ENCODE measurements at places on chromosomes 1 and 21. TPM values are rescaled to one million over a fixed set of nuclear protein-coding genes. Genes with fewer than 3 reads are reported as not detected.
A peak's percentile ranks its signal among the peaks of the same experiment; 100 is the strongest.

DNA sequence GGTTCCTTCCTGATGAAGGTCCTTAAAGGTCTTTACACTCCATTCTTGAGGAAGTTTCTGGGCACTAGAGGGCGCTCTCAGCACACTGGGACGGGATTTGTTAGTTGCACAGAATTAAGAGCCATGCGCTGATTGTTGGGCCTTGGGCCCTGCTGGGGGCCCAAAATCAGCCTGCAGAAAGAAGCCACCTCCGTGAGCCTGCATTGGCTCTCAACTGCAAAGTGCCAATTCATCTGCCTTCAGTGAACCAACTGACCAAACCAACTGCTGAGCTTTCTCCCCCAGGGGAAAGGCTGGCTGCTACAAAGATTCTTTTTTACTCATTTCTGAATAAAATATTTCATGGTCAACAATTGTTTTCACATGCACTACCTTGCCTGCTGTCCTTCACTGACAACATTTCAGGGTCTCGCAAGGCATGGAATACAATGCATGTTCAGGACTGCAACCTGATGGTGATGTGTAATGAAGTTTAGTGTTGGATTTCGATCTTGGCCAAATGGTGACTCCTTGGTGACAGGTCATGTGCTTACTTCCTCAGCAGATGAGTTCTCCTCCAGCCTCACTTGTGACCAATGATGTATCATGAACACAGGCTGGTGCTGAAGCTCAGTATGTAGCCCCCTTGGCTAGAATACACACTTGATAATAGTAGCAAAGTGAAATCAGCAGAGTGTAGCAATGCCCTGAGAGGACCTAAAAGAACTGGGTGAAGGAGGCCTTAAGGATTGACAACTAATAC lies 45.7 kb upstream of the PRDX6 start:
- no peaks in the 10 kb centered on the region for H3K27me3 ChIP-seq
- DNase-seq, result peak; percentile 93
- peaks cover 36% of the 10 kb centered on the region for H3K4me1 ChIP-seq
- no peak overlapping the region for H3K4me3 ChIP-seq

DNA sequence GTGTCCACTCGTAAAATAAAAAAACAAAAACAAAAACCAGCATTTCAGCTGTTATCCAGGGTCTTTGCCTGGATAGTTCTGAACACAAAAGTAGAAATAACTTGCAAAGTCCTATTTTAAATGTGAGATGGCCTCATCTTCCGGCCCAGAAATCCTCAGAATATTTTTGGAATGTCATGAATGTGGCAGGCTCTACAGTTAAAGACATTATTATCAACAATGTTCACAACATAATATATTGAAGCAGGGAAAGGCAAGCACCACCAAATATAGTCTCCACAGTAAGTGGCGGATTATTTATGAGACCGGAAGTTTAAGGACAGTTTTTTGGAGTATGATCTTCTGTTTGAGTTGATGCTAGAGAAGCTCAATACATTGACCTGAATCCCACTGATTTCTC lies 1.2 kb upstream of the C1orf198 start:
- H3K4me1 ChIP-seq, result peaks cover 7% of the 10 kb centered on the region
- peak overlapping the region; percentile 60 for H3K4me3 ChIP-seq
- no peaks in the 10 kb centered on the region for H3K36me3 ChIP-seq
- H3K27me3 ChIP-seq, result peaks cover 49% of the 10 kb centered on the region
- no peak for DNase-seq

DNA sequence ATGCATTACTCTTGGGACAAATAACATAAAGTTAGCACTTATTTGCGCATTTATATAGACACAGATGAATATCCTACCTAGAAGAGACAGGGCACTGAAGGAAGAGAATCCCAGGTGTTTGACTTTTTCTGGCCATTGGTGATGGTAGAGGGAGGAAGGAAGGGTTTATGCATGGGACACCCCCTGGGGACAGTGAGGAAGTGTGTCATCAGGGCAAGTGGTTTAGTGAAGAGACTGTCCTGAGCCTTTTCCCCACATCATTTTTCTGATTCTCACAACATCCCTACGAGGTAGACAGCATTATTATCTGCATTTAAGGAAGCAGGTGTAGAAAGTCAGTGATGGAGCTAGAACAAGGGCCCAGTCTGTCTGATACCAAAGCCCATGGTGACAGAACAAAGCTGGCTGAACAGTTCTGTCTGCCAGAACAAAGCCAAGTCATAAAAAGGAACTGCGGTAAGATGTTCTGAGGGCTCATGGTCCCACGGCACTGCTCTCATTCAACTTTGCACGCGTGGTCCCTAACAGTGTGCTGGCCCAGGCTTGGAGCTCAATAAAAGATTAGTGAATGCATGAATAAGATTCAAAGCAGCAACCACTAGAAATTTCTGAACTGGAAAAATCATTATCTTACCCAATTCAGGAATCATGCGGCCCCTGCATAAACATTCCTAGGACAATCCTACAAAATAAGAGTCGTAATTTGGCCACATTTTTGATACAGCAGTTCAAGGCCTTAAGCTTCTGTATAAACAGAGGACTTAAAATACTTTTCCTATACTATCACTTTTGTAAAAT lies 12.2 kb upstream of the CDC42BPA start:
- H3K4me1 ChIP-seq, result no peaks in the 10 kb centered on the region
- H3K4me3 ChIP-seq, result no peak overlapping the region
- DNase-seq, result no peak
- no peaks in the 10 kb centered on the region for H3K36me3 ChIP-seq
- peaks cover 2% of the 10 kb centered on the region for H3K27me3 ChIP-seq

DNA sequence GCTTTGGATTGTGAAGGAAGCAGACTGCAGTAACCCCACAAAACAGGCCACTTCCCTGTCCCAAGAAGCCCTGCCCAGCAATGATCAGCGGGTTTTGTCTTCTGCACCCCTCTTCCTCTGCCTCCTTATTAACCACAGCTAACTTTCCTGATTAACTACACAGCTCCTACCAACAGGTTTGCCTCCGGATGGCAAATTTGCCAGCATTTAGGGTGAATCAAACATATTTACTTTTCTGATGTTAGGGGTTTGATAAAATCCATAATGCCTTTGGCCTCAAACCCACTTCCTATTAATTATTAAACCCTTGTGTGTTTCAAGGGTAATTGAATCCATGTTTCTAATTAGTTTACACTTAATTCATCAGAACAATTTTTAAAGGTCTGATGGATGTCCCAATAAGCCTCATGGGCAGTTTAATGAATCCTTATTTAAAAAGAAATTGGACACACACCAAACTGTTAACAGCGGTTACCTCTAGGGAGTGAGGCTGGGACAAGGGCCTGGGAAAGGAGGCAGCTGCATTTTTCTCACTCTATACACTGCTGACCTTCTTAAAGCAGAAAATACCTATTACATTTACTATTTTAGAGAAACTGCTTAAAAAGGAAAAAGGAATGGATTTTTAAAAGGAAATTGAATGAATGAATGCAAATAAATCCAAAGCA lies 91.9 kb downstream of the CSMD2 start:
- DNase-seq, result no peak
- peaks cover 2% of the 10 kb centered on the region for H3K27me3 ChIP-seq
- H3K4me1 ChIP-seq, result no peaks in the 10 kb centered on the region
- no peaks in the 10 kb centered on the region for H3K36me3 ChIP-seq
- H3K27ac ChIP-seq, result no peak overlapping the region
- no peak overlapping the region for H3K4me3 ChIP-seq

DNA sequence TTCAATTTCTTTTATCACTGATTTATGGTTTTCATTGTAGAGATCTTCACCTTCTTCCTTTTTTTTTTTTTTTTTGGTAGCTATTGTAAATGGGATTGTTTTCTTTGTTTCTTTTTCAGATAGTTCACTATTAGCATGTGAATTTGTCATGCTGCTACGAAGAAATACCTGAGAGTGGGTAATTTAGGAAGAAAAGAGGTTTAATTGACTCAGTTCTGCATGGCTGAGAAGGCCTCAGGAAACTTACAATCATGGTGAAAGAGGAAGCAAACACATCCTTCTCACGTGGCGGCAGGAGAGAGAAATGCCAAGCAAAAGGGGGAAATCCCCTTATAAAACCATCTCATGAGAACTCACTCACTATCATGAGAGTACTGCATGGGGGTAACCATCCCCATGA lies 66.4 kb downstream of the DAB1 start:
- no peaks in the 10 kb centered on the region for H3K36me3 ChIP-seq
- H3K4me3 ChIP-seq, result no peak overlapping the region
- H3K27ac ChIP-seq, result no peak overlapping the region
- DNase-seq, result no peak
- no peaks in the 10 kb centered on the region for H3K27me3 ChIP-seq

- H3K27me3 ChIP-seq, result no peaks in the 10 kb centered on the region
- H3K36me3 ChIP-seq, result no peaks in the 10 kb centered on the region
- no peak overlapping the region for H3K27ac ChIP-seq
- peaks cover 4% of the 10 kb centered on the region for H3K4me1 ChIP-seq
These were observed 94.6 kb downstream of the ATP6V1G3 start for GRCh38 chr1:198445872-198446271.

- H3K27ac ChIP-seq, result peak overlapping the region; percentile 85
- H3K36me3 ChIP-seq, result no peaks in the 10 kb centered on the region
- peaks cover 17% of the 10 kb centered on the region for H3K4me1 ChIP-seq
- DNase-seq, result peak; percentile 68
- peaks cover 22% of the 10 kb centered on the region for H3K27me3 ChIP-seq
These were observed 8.1 kb upstream of the TSPAN1 start for GRCh38 chr1:46166521-46167462.

GRCh38 chr1:62318756-62319544 lies at the start of gene KANK4:
Gene KANK4, minus strand, starts transcription at chr1:62319434. Its CDS starts 37,870 bp downstream, at chr1:62281564.
- H3K36me3 ChIP-seq, result no peaks in the 10 kb centered on the region
- peaks cover 42% of the 10 kb centered on the region for H3K27me3 ChIP-seq
- DNase-seq, result no peak
- H3K4me3 ChIP-seq, result no peak within 1 kb of the TSS

- no peaks in the 10 kb centered on the region for H3K27me3 ChIP-seq
- H3K36me3 ChIP-seq, result no peaks in the 10 kb centered on the region
- H3K27ac ChIP-seq, result no peak overlapping the region
- DNase-seq, result no peak
- no peak overlapping the region for H3K4me3 ChIP-seq
These were observed 55.3 kb downstream of the IGSF5 start for GRCh38 chr21:39800311-39800710.

DNA sequence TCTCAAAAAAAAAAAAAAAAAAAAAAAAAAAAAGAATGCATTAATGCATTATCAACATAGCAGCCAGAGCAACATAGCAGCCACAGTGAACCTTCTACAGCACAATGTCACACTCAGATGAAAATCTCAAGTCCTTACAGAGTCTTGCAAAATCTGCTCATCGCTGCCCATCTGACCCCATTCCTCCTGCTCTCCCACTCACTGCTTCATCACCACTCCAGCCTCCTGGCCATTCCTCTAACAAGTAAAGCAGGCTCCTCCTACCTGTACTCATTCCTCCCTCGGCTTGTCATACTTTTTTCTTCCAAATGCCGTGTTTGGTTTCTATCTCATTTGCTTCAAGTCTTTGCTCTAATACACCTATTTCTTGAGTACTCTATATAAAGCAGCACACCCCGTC lies 29.5 kb downstream of the BRINP2 start:
- no peaks in the 10 kb centered on the region for H3K36me3 ChIP-seq
- H3K27ac ChIP-seq, result no peak overlapping the region
- no peak overlapping the region for H3K4me3 ChIP-seq
- DNase-seq, result no peak
- H3K27me3 ChIP-seq, result no peaks in the 10 kb centered on the region

GRCh38 chr21:44379991-44380865 lies 26.8 kb downstream of the TRPM2 start:
- H3K27me3 ChIP-seq, result peaks cover 5% of the 10 kb centered on the region
- peak; percentile 30 for DNase-seq
- no peak overlapping the region for H3K4me3 ChIP-seq

DNA sequence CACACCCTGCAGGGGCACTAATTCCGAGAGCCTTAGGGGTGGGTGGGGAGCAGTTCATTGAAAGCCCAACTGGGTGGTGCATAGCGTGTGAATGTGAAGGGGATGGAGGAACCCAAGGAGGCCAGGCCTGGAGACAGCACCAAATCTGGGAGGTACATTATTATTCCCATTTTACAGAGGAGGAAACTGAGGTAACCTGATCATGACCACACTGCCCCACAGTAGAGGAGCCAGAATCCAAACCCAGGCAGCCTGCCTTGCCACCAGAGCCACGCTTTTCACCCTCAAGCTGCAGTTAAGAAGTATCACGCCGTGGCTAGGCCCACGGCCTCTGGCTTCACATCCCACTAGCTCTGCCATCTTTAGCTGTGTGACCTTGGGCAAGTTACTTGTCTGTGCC lies 633 bp upstream of the BSND start:
- H3K4me1 ChIP-seq, result peaks cover 35% of the 10 kb centered on the region
- H3K27me3 ChIP-seq, result peaks cover 38% of the 10 kb centered on the region
- H3K4me3 ChIP-seq, result no peak overlapping the region
- no peaks in the 10 kb centered on the region for H3K36me3 ChIP-seq
- DNase-seq, result no peak

GRCh38 chr1:244296447-244296846 lies 155.3 kb downstream of the ADSS2 start:
- H3K27me3 ChIP-seq, result no peaks in the 10 kb centered on the region
- no peak overlapping the region for H3K4me3 ChIP-seq
- H3K4me1 ChIP-seq, result peaks cover 21% of the 10 kb centered on the region
- no peak overlapping the region for H3K27ac ChIP-seq
- DNase-seq, result no peak

- no peak overlapping the region for H3K27ac ChIP-seq
- H3K27me3 ChIP-seq, result peaks cover 34% of the 10 kb centered on the region
- H3K4me1 ChIP-seq, result no peaks in the 10 kb centered on the region
- DNase-seq, result no peak
- no peaks in the 10 kb centered on the region for H3K36me3 ChIP-seq
- H3K4me3 ChIP-seq, result no peak overlapping the region
These were observed 3.4 kb upstream of the HEYL start for GRCh38 chr1:39642796-39643195.

The TLCD4 gene
- total RNA-seq, result not detected

The SLAMF9 gene
- not detected for total RNA-seq

The DIO1 gene
- total RNA-seq, result not detected

The FCAMR gene
- not detected for total RNA-seq

The INPP5B gene
- 37.6 TPM for total RNA-seq

The PSMA5 gene
- 178 TPM for total RNA-seq

The CA6 gene
- 10.1 TPM for total RNA-seq

The LYPD8 gene
- not detected for total RNA-seq

The C4BPB gene
- total RNA-seq, result 0.91 TPM

The SDC3 gene
- not detected for total RNA-seq

The LIPI gene
- not detected for total RNA-seq

The SELENBP1 gene
- total RNA-seq, result not detected

The ANKRD34A gene
- total RNA-seq, result 4.6 TPM

The S100A7A gene
- total RNA-seq, result not detected

The PTPRC gene
- total RNA-seq, result 674 TPM

The CCDC190 gene
- not detected for total RNA-seq

The LCE1F gene
- not detected for total RNA-seq

The RBM11 gene
- total RNA-seq, result 0.84 TPM

The SUSD4 gene
- total RNA-seq, result 0.21 TPM

Measured in activated CD8-positive, alpha-beta memory T cell treated with anti-CD3 and anti-CD28 coated beads, Interleukin-2, amount 10 ng/mL, durations not matched to agents 7 days and 5 days (primary cell).